ENCODE measurements at places on chromosomes 1 and 21.

GRCh38 chr1:57512386-57512785, 88.5 kb upstream of the DAB1 start:
- no peak for DNase-seq

GRCh38 chr1:86169625-86170024, 13.1 kb upstream of the COL24A1 start:
- no peak for DNase-seq

GRCh38 chr1:4175566-4176405, 275.7 kb upstream of the C1orf174 start:
- DNase-seq = no peak

GRCh38 chr1:46171871-46172270, 3.0 kb upstream of the TSPAN1 start:
- no peak for DNase-seq

GRCh38 chr1:231576804-231577718, 48.6 kb downstream of the TSNAX start:
- DNase-seq = no peak

GRCh38 chr1:33792651-33793050, 71.2 kb upstream of the HMGB4 start:
- DNase-seq = no peak

DNA sequence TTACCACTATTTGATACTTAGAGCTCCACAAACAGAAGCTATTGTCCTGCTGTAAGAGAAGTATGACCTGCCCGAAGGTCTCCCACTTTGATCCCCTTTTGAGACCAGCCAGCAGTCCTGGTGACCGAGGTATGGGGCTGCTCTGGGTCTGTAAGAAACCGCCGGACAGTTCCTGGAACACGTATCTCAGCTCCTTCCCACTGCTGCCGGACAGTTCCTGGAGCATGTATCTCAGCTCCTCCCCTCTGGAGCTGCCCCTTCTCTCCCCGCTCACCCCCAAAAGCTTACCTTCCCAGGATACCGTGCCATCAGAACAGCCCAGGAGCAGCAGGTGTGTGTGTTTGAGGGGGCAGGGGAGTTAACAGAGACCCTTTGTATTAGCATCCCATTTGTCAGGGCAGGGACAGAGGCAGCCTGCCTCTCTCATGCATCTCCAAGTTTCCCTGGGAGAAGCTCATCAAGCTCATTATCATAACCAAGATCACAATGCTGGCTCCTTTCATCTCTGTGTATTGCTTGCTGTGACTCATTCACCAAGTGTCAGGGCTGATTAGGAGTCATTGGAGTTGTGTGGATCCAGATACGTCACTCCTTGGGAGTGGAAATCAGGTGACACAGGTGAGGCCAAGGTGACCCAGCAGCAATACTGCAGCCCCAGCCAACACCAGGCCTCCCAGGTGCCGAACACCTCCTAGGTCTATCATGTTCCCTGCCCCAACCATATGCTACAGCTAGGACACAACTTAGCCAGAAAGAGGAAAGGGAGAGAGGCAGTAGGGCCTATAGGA, 25.3 kb downstream of the OPTC start:
- DNase-seq = no peak

GRCh38 chr1:27521336-27521831, 31.4 kb upstream of the WASF2 start:
- DNase-seq = peak; percentile 28

GRCh38 chr1:116474921-116475849, 95.6 kb downstream of the CD58 start:
- no peak for DNase-seq

GRCh38 chr21:46662367-46662654, 26.8 kb downstream of the PRMT2 start:
- DNase-seq = no peak

- no peak for DNase-seq
Observed at GRCh38 chr1:45393718-45394302, 53.6 kb upstream of the MUTYH start.

GRCh38 chr1:26126321-26127084, 14.9 kb downstream of the PDIK1L start:
- peak; percentile 22 for DNase-seq

DNA sequence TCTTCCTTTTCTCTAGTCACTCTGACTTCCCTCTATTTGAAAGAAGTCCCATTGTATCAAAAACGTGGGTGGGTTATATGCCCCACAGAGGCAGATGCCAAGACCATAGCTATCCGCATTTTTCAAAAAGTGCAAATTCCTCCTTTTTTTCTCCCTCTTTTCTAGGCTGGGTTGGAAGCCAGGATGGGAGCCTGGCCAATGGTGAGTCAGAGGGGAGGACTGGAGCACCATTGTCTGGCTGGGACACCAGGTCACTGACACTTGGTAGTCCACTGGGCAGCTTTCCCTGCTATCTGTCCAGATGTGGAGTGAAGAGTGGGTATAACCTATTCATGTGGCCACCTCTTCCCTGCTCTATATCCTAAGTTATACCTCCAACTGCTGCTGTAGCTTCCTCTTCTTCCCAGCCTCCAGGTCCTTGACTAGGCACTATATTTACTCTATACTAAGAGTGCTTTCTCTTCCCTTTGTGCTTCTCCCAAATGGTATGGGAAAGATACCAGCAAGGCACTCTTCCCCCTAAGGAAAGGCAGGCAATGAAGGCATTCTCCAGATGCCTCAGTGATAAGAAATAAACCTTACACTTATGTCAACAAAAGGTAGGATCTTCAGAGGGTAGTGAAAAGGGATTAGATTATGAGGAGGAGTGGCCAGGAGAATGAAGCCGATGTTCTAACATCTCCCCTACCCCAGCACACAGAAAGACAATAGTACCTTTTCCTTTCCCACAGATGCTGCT, 12.9 kb downstream of the PI4KB start:
- DNase-seq = no peak

- DNase-seq = no peak
Observed at GRCh38 chr21:16913010-16913409, 599.8 kb upstream of the CXADR start.

- peak; percentile 26 for DNase-seq
Observed at GRCh38 chr1:151820940-151821339, 10.7 kb downstream of the RORC start.

GRCh38 chr21:37060296-37060695, 12.6 kb downstream of the PIGP start:
- DNase-seq = no peak

DNA sequence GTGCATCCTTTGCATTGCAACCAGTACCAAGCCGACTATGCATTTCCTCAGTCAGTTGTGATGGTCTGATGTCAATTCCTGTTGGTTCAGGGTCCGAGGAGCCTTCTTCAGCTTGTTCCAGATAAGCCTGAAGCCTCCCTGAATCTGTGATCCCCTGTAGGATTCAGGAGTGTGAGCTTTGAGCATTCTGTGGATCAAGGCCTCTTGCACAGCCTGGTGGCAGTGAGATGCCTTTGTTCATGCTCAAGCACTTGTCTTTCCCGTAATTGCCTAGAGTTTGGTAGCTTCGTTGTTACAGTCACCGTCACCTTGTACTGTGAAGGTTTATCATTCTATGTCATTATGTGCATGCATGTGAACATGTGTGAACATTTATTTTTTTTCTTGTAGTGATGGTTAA, 103.5 kb downstream of the PBX1 start:
- no peak for DNase-seq

- DNase-seq = no peak
Observed at GRCh38 chr1:110541906-110542395, 23.0 kb upstream of the KCNA10 start.

- DNase-seq = peak; percentile 34
Observed at GRCh38 chr1:154546264-154547063, 12.0 kb downstream of the UBE2Q1 start.

GRCh38 chr1:236342403-236343245, 51.5 kb upstream of the EDARADD start:
- no peak for DNase-seq

DNA sequence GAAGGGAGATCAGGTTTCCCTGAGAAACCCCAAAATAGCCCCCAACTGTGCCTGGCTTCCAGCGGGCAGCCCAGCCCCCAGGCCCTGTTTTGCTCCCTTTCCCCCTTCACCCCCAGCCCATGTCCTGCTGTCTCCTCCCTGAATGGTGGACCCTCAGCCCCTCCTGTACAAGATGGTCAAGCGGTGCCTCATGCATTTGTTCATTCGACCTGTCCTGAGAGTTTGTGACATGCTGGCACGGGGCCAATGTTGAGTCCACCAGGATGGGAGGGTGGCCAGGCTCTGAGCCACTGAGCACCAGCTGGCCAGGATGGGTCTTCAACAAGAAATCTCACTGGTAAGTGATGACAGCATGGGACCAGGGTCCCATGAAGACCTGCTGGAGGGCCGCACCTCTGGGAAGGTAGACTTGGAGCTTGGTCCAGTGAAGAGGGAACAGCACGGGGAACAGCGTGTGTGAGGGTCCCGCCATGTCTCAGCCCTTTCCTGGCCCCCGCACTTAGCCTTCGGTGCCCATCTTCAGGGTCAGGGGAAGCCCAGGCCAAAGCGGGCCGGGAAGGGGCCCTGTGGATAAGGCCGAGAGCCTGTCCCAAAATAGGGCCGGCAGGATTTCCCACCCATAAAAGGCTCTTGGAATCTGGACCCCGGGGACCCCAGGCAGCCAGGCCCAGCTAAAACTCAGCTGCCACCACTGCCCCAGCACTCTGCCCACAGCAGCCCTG, at the start of gene CALML6:
TSS of gene CALML6 (plus strand) at position 290 of the 722 bp plus-strand sequence. CDS start at position 311, 21 bp downstream.
- DNase-seq = no peak

DNA sequence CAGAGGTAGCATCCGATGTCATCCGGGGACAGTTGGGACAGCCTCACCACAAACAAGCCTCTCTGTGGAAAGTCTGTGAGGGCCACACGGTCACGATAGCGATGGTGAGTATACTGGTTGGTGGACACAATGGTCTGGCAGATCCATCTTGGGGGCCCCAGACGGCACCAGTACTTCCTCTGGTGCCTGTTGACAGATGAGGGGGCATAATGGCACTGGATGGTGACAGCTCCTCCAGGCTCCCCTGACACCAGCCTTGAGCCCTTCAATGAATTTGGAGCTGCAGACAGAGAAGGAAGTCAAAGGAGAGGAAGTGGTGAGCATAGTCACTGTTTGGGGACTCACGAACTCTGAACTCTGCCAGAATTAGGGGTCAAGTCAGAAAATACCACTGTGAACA, 8.0 kb downstream of the FCAMR start:
- no peak for DNase-seq

DNA sequence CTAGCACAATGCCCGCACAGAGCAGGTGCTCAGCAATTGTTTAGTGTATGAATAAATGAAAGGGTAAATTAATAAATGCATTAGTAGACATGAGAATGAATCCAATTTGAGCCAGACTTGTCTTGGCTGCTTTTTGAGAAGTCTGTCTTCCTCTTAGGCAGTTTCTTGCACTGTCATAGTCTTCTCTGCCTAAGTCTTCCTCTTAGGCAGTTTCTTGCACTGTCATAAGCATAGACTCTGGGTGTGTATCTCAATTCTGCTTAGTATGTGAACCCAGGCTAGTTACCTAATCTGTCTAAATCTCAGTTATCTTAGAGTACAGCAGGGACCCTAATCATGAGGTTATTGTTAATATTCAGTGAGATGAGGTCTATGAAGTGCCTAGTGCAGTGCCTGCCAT, 27.2 kb downstream of the NHLH2 start:
- DNase-seq = no peak

DNA sequence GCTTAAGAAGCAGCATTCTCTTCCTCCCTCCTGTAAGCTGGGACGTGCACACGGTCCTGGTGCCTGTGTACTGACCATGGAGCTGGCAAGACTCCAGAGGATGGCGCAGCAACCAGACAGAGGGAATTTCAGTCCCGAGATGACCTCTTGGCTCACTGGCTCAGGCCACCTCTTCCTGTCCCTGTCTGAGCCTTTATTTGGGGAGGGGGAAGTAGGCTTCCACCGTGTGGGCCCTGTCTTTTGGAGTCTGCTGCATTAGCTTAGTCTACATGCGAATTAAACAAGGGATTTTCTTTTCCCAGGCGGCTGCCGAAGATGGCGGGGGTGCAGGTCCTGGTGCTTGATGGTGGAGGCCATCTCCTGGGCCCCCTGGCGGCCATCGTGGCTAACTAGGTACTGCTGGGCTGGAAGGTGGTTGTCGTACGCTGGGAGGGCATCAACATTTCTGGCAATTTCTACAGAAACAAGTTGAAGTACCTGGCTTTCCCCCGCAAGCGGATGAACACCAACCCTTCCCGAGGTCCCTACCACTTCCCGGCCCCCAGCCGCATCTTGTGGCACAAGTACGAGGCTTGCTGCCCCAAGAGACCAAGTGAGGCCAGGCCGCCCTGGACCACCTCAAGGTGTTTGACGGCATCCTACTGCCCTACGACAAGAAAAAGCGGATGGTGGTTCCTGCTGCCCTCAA, 10.2 kb downstream of the IL24 start:
- DNase-seq = no peak

- DNase-seq = no peak
Observed at GRCh38 chr1:14552246-14552965, 46.1 kb upstream of the KAZN start.

- DNase-seq = no peak
Observed at GRCh38 chr1:188355082-188355481, 1526.3 kb downstream of the PLA2G4A start.

- no peak for DNase-seq
Observed at GRCh38 chr1:30310966-30311742, 412.2 kb downstream of the MATN1 start.
